Aorta (tissue), 5 donors: ENCODE measurements at places on chromosomes 16 and 17. TPM values are rescaled to one million over a fixed set of nuclear protein-coding genes. Genes with fewer than 3 reads are reported as not detected.

C16orf87 gene
- polyA plus RNA-seq, result 8.0 TPM

ZNF469 gene
- polyA plus RNA-seq, result 0.54 TPM

AKTIP gene
- polyA plus RNA-seq, result 48.9 TPM

LRRC3C gene
- not detected for polyA plus RNA-seq

METRNL gene
- 35.3 TPM for polyA plus RNA-seq

CCL15 gene
- polyA plus RNA-seq, result not detected

GRB7 gene
- 0.75 TPM for polyA plus RNA-seq

ACLY gene
- polyA plus RNA-seq, result 26.4 TPM

RUNDC3A gene
- 0.50 TPM for polyA plus RNA-seq
